RPMI7951 (cell line): ENCODE measurements at places on chromosomes 13 and 19.
A peak's percentile ranks its signal among the peaks of the same experiment; 100 is the strongest.

DNA sequence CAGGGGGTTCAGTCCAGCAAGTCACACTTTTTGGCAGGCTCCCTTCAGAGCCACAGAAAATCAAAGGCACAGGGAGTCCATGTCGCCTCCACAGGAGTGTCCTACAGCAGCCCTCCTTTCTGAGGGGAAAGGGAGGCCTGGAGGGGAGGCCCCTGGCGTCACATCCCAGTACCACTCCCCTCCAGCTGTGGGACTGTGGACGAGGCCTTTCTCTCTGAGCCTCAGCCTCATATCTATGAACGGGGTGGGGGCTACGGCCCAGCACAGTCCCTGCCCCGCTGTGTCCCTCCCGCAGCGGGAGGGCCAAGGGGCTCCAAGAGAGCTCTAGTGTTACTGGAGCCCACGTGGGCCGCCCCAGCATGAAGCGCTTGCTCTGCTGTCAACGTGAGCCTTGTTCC lies 23.8 kb downstream of the PEPD start:
- DNase-seq = no peak

DNA sequence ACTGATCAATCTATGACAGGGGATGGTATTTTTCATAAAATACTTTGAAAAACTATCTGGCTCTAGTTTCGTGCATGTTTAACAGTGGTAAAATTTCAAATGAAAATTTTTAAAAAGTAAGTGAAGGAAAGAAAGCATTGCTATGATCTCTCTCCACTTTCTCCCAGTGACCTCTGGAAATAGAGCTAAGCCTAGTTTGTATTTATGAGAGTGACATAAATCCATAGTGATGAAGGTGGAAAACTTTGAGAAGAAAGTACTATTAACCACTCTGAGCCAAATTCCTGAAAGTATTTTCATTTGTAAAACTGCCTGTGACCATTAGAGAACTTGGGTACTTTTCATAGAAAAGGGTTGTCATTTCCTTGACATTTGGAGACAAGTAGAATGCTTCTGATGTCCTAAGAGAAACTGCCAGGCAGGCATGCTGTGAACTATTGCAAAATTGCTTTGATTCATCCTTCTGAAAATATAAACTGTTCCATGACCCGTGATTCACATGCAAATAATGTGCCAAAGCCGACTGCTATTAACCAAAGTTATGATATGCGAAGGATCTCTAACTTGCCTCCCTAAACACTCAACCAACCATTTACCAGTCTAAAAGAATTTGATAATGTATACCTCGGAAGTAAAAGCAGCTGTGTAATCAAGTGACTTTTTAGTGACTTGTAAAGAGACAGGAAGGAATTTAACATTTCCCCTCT lies 133.2 kb downstream of the VWA8 start:
- peak; percentile 78 for DNase-seq

DNA sequence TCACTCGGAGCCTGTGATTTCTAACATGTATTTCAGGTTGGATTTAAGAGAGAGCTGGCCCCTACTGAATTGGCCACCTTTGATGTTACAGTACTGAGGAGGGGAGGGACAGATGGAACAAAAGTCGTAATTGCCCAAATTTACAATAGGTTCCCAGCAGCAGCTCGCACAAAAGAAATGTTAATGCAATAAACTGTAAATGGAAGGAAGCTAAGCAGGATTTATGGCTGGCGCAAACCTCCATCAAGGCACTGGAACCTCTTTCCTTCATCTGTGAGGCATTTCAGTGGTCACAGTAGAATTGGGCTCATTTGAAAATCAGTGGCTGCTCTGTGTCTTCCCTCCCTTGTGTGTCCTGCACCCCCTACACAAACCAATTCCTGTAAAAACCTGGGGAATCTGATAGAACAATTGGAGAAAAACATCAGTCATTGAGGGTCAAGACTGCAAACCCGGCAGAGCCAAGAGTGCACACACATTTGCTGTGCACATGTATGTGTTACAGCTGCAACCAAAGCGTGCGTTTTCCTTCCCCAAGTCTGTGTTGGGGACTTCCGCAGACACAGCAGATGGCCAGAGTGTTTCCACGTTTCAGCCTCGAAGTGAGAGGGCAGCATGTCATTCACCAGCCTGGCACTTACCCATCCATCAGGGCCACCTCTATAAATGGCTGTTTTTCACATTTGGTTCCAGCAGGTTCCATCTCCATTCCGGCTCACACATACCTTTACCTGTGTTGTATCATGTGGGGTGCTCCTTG lies 192.8 kb downstream of the TM9SF2 start:
- no peak for DNase-seq

GRCh38 chr19:58261600-58261967 lies 17.2 kb upstream of the ZNF8 start:
- no peak for DNase-seq
